ENCODE measurements at places on chromosomes 3 and 15.

DNA sequence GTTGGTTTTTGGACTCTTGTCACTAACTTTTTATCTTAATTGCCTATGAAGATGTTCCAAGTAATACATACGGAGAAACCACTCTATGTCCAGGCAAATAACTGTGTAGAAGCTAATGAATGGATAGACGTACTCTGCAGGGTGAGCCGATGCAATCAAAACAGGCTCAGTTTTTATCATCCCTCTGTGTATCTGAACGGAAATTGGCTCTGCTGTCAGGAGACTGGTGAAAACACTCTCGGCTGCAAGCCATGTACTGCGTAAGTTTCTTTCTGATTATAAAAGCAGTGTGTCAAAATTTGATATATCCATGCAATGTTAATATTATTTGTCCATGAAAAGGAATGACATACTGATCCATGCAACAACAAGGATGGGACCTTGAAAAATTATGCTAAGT is 121.6 kb downstream of the RASA2 start:
- DNase-seq, result no peak

DNA sequence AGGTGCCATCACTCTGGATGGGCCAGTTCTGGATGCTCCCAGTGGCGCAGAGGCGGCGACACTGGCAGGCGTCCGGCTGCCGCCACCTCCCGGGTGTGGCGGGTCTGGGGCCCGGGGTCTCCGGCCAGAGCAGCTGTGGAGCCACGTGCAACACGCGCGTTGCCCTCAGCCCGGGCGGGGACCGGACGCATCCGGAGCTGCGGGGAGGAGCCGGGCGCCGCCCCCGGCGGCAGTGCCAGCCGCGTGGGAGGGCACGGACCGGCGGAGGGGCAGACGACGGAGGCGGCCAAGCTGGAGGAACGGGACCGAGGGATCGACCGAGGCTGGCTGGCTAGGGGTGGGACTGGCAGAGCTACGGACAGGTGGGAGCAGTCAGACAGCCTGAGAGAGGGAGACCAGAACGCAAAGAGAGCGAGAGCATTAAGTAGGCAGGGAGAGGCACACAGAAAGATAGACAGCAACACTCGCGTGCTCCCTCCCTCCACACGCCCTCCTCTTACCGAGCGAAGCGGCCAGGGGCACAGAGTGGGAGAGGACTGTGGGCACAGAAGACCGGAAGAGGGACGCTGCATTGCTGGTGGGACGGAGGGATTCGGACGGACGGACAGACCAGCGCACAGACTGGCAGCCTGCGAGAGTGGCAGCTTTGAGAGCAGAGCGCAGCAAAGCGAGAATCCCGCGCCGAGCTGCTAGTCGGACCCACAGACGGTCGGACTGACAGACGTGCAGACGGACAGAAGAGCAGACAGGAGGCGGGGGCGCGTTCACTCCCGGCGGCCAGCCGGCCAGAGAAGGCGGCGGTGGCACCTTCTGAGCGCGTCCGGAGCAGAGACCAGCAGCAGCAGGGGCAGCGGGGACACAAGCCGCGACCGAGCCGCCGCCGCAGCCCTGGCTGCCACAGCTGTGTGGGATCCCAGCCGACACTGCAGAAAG is at the start of gene ARPP21:
ARPP21 (plus strand) TSS at position 272 of the 933 bp plus-strand sequence. CDS start 42,227 bp downstream, outside the sequence.
- DNase-seq, result no peak

DNA sequence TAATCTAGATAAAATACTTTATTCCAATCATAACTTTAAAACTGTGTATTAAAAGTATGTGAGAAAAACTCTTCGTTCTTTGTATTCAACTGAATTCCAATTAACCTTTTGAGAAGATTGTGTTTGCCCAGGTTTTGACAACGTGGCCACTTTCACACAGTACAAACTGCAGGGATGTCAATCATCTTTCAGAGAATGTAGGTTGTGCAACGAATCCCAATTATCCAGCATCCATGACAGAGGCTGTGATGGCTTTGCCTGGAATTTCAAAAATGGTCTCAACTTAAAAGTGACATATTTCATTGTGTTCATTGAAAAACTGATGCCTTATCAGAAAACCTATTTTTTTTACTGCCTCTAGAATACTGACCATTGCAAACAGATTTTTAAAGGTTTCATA is 615.1 kb upstream of the KCNMB2 start:
- no peak for DNase-seq

- DNase-seq, result no peak
These were observed 260.5 kb upstream of the THBS1 start for GRCh38 chr15:39320355-39320754.

DNA sequence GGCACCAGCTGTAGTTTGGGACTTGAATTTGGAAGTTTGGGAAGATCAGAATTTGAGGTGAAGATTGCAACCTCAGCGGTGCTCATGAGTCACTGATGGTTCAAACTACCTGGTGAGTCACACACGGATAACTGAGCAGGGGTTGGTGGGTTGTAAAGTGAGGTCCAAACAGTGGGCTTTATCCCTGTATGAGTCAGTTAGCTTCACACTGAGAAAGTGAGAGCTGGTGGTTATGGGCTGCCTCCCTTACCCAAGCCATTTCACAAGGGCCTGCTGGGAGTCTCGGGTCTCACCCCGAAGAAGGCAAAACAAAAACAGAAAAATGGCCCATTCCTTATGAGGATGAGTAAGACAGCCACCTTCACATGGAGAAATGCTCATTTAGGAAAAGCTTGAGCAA is 77.0 kb downstream of the ITGA11 start:
- DNase-seq, result no peak

- no peak for DNase-seq
These were observed 46.2 kb downstream of the COL8A1 start for GRCh38 chr3:99684644-99685043.

- DNase-seq, result no peak
These were observed 62.2 kb upstream of the P2RY1 start for GRCh38 chr3:152772674-152773225.

GRCh38 chr15:57045741-57046382 is 127.4 kb downstream of the TCF12 start:
- DNase-seq, result no peak

DNA sequence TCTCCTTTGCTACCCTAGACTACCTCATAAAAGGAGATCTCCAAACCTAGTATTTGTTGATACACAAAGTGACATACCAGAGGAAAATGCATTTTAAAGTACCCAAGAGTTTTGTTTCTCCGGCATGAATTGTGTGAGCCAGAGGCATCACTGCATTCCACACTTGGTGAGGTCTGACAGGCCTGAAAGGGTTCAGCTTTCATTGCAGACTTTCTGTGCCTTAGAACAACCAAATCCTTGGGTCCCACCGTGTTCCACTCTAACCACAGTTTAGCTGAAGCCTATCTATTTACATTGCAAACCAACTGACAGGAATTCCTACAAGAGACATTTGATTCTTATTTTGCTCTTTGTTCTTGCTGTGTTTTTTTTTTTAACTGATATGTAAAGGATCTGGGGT is 21.0 kb upstream of the EID1 start:
- DNase-seq, result no peak

GRCh38 chr3:43105596-43106292 is at the start of gene POMGNT2:
POMGNT2 (minus strand) TSS chr3:43106079; CDS start chr3:43081431, 24,648 bp downstream.
- peak; percentile 97 for DNase-seq

DNA sequence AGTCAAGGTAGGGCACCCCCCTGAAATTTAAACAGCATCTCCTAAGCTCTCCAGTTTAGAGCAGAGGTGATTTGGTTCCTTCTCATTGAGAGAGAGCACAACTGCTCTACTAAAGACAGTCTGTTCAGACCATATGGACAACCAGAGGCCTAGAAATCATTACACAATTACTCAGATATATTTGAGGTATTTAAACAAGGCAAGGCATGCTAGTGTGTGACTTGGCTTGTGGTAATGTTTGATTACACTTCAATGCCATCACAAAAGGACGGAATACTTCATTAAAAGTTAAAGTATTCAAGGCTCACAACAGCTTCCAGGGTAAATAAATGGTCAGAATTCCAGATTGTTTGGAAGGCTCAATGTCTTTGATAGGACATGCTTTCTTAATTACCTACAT is 110.2 kb downstream of the LRTM1 start:
- no peak for DNase-seq

GRCh38 chr15:50318697-50319096 is 36.3 kb downstream of the GABPB1 start:
- DNase-seq, result no peak

DNA sequence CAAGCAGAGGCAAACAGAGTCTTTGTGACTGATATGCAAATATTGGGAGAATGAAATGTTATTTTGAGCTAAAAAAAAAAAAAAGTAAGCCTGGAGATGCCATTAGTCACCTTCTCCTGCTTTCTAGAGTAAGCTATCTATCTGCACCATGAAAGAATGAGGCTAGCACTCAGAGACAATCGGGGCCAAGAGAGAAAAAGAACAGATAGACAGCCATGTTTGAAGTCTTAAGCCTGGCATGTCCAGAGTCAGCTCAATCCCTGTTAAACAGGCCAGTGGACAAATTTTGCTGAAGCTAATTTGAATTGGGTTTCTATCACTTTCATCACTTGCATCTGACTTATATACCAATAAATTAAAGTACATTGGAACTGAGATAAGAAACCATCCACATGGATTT is 204.4 kb downstream of the SLC9A9 start:
- DNase-seq, result no peak

GRCh38 chr3:187000711-187001151 is 70.4 kb downstream of the ST6GAL1 start:
- no peak for DNase-seq

GRCh38 chr15:31042751-31043150 is 51.3 kb upstream of the MTMR10 start:
- no peak for DNase-seq

DNA sequence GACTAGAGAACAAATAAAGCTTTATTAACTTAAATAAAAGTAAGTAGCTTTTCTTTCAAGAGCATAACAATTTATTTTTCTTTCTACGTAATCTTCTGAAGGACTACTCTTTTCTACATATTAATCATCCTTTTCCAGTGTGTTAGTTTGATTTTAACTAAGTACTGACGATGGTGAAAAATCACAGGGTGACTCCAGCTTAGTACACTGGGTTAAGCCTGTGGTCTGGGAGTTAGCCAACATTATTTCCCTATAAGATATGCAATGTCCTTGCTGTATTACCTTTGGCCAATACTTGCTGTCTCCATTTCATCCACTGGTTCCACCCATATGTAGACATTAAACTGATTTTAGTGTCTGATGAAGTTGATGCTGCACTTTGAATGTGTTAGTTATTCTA is 508.6 kb upstream of the SUCLG2 start:
- no peak for DNase-seq

GRCh38 chr3:107959550-107960154 is 131.2 kb downstream of the CD47 start:
- no peak for DNase-seq

DNA sequence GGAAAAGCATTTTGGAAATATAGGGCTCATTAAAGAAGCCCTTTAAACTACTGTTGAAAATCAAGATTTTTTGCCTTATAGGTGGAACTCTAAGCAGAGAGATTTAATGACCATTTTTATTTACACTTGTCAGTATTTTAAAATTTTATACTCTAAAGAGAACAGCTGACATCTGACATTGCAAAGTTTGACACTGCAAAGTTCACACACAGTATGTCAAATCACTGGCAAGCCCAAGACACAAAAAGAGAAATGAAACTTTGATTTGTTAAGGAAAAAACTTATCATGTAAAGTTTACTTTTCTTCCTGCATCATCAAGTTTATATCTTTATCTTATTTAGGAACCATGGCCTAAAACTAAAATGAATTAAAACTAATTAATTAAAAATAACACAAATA is 40.2 kb downstream of the DPH6 start:
- DNase-seq, result no peak

- no peak for DNase-seq
These were observed 72.1 kb upstream of the MAGI1 start for GRCh38 chr3:66110840-66111239.

GRCh38 chr15:39227001-39227400 is 353.9 kb upstream of the THBS1 start:
- no peak for DNase-seq

DNA sequence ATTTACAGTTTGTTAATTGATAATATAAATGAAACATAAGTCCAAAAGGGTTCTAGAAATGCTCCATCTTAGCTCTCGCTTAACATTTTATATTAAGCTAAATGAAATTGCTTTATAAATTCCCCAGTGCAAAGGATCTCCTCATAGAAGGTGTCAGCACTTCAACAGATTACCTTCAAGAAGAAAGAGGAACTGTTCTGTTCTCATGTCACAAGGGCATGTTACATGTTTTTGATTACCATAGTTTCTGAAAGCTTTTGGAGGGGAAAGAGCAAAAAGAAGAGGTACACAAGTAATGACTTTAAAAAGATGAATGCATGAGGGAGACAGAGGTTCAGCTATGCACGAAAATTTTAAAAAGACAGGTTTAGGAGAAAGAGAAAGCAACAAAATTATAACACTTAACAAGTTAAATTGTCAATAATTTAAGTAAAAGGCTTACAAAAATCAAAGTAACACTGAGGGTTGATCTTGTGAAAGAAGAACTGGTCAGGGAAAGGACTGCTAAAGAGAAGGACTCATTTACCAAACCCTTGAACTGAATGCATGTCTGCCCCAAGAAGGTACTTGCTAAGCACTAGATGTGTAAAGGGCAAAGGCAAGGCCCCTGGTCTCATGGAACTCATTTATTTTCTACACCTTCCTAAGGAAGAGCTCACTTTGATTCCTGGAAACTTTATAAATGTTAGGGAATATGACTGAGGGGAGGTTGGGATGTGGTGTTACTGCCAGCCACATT is 45.1 kb downstream of the CCDC191 start:
- no peak for DNase-seq

- DNase-seq, result no peak
These were observed 28.4 kb downstream of the RASGRP1 start for GRCh38 chr15:38536201-38536676.

DNA sequence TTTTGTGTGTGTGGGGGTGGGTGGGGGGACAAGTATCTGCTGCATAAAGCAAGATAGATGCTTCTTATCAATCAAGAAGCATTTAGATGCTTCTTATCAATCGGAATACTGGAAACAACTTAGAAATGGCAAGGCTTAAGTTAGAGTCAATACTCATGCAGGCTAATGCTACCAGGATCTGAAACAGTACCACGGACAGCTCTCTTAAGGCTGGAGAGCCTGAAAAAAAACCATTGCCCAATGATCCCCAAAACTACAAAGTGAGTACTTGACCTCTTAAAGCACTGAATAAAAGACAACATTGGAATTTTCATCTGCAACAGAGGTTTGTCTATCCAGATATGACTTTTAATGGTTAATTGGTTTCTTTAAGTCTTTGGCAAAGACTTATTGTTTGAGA is 262.3 kb downstream of the GAP43 start:
- peak; percentile 10 for DNase-seq

GRCh38 chr15:62566248-62566647 is 401.2 kb upstream of the C2CD4B start:
- no peak for DNase-seq

DNA sequence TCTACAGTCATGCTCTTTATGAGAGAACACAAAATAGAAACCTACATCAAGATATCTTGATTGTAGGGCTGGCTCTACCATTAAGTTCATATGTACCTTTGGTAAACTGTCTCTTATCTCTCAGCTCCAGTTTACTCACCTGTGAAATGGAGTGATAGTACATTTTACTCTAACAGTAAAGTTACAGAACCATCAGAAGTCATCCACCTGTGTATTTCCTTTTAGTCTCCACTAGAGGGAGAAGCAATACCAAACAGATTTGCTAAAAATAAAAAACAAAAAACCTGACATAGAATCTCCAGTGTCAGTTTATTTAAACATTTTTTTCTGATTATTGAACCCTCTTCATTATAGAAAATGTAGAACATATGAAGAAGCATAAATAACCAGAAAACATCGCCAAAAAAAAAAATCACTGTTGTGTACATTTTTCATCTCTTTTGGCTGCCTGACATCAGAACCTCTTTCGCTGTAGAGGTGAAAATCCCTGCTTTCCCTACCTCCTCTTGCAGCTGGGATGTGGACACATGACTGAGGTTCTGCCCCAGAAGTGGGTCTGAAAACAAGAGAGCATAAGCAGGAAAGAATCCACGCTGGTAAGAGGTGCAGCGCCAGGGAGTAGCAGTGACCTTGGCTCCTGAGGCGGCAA is 48.7 kb upstream of the WDR72 start:
- DNase-seq, result no peak
